ENCODE measurements at places on chromosomes 5 and 9. TPM values are rescaled to one million over a fixed set of nuclear protein-coding genes. Genes with fewer than 3 reads are reported as not detected.

PNPLA7 gene
- 0.78 TPM for polyA plus RNA-seq

- DNase-seq = no peak
These were observed 35.7 kb upstream of the TXN start for GRCh38 chr9:110291921-110292557.

ZFP2 gene
- polyA plus RNA-seq = 0.32 TPM

DNA sequence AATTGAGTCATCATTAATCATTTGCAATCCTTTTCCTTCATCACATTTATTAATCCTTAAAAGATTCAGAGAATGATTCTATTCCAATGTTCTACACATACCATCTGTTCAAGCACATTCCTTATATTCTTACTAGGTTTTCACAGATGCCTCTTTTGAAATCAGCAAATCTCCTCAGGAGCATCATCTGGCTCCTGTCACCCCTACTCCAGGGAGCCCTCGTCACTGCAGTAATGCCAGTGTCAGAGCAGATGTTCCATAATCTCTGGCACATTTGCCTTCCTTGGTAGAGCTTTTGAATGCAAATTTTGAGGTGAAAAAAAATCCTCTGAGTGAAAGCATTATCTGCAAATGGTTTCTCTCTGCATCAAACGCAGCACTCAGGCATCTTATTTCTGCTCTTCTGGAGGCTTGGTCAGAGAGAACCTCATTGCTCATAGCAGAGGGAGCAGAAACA, 7.6 kb upstream of the KCNV2 start:
- no peak for DNase-seq
